Fibroblast of pulmonary artery (primary cell): ENCODE measurements at places on chromosomes 16 and 17.

GRCh38 chr17:5705081-5705875 lies 121.0 kb upstream of the NLRP1 start:
- peak; percentile 11 for DNase-seq

DNA sequence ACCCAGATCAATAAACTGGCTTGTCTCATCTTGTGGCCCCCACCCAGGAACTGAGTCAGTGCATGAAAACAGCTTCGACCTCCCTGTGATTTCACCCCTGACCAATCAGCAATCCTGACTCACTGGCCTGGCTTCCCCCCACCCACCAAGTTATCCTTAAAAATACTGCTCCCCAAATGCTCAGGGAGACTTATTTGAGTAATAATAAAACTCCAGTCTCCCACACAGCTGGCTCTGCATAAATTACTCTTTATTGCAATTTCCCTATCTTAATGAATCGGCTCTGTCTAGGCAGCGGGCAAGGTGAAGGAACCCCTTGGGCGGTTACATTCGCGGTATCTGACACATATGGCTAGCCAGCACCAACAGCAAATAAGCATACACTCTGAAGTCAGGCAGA lies 9.8 kb upstream of the RABEP1 start:
- DNase-seq: no peak

GRCh38 chr16:76787394-76787793 lies 403.6 kb upstream of the MON1B start:
- DNase-seq: peak; percentile 2

GRCh38 chr17:47878203-47879027 lies 17.6 kb upstream of the SP2 start:
- no peak for DNase-seq

GRCh38 chr16:57284209-57284951 lies at the start of gene PLLP:
TSS of gene PLLP (minus strand) at chr16:57284672. CDS start at chr16:57284540, 132 bp downstream.
- no peak for DNase-seq

DNA sequence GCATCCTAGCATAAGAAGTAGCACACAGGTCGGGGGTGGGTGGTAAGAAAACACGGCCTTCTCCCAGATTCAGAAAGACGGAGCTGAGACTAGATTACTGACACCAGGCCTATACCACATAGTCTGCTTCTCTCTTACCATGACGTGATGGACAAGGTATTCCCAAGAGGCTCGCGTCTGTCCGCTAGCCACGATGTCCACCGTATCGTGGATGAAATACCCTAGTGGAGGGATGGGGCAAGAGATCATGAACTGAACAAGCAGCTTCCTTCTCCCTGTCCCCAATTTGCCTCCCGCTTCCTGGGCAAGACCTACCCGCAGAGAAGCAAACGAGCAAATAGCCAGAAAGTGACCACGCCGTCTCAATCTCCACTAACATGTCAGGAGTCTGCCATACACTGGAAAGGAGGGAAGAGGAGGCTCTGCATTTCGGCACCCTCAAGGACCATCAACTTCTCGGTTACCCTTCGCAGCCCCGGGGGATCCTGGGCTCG lies 820 bp downstream of the TLCD1 start:
- peak; percentile 48 for DNase-seq

DNA sequence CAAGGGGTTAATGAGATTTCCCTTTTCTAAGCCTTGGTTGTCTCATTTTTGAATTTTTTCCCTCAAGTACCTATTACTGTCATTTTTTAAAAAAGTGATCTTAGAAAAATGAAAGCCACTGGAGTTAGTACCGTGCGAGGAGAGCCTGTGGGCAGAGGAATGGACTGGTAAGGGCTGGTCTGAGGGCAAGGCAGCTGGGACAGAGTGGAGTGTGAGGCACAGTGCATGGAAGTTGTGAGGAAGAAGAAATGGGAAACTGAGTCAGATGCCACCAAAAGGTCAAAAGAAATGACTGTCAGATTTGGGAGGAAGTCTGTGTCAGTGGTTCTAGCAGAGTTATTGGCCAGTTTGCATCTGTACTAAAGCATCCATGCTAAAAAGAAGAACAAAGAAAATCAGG lies 8.2 kb downstream of the RASD1 start:
- DNase-seq: no peak

DNA sequence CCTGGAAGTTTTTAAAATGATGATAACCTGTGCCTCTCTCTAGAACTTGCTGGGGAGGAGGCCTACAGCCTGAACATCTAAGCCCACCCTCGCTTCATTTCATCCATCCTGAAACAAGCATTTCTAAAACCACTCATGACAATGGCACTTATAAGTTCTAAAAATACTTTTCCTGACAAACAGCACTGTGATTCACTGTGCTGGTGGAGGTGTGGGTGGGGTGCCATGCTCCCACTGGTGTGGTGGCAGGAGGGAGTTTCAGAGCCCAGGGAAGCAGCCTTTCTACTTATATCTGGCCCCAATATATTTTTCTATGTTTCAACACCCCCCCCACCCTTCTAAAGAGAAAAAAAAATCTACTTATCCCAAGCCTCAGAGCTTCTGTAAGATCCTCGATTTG lies 52.6 kb downstream of the RAB11FIP4 start:
- no peak for DNase-seq

GRCh38 chr17:68803164-68803929 lies 151.8 kb downstream of the ABCA8 start:
- no peak for DNase-seq
